HEK293T (cell line): ENCODE measurements at places on chromosomes 3 and 15.
A peak's percentile ranks its signal among the peaks of the same experiment; 100 is the strongest.

GRCh38 chr15:89144491-89144890 is 56.2 kb downstream of the ABHD2 start:
- DNase-seq = no peak

DNA sequence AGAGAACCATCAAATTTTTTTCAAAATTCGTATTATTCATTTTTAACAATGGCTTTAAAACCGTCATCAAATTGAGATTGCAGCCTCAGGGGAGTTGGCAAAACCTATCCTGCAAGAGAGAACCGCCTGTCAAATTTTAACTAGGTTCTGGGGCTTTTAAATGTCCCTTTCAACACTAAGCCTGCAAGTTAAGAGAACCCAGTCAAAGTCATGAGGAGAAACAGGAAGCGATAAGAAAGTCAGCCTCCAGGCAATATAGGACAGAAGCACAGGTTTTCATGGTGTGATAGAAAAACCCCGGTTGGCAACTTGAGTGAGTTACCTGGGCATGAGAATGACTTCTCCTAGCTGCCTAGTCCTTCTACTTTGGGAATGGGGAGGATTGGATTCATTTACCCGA is 59.8 kb downstream of the CPNE4 start:
- no peak for DNase-seq

- DNase-seq = no peak
Measured at GRCh38 chr3:15032650-15033049, 32.5 kb downstream of the MRPS25 start.

- DNase-seq = no peak
Measured at GRCh38 chr3:194931865-194932264, 246.2 kb downstream of the FAM43A start.

DNA sequence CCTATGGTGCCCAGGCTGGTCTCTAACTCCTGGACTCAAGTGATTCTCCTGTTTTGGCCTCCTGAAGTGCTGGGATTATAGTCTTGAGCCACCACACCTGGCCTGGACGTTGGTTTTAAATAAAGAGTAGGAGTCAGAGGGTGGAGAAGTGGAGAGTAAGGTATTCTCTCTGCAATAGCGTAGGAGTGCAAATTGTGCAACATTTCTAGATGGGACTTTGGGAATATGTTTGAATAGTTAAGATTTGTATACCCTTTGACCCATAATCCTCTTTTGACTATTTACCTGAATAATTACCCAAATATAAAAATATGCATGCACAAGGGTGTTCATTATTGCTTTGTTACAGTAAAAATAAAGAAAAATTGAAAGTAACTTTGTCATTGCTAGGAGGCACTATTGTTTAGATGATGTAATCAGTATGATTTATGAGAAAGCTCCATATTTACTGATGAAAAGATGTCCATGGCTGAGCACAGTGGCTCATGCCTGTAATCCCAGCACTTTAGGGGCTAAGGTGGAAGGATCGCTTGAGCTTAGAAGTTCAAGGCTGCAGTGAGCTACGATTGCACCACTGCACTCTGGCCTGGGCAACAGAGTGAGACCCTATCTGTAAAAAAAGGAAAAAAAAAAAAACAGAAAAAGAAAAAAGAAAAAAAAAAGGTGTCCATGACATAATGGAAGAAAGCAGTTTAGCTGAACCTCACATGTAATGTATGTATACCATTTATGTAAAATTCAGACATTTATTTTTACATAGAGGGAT is 15.1 kb upstream of the XYLB start:
- no peak for DNase-seq

DNA sequence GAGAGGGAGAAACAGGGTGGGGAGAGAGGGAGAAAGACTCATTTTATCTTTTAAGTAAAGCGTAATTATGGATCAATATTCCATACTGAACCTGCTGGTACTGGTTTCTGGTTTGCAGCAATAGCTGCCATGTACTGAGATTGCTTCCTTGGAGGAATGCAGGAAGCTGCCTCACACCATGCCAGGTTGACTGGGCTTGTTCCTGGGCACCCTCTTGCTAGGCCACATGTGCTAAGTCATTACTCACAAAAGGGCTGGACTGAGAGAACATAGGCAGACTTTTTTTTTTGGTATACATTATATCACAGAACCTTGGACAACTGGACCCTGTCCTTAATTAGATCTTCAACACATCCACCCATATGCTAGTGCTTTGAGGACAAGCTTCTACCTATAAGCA is 193.4 kb downstream of the ZNF621 start:
- DNase-seq = no peak

GRCh38 chr3:190120269-190121060 is at the start of gene P3H2:
TSS of gene P3H2 (minus strand) at chr3:190120897. CDS start at chr3:190120731, 166 bp downstream.
- DNase-seq = peak; percentile 78

DNA sequence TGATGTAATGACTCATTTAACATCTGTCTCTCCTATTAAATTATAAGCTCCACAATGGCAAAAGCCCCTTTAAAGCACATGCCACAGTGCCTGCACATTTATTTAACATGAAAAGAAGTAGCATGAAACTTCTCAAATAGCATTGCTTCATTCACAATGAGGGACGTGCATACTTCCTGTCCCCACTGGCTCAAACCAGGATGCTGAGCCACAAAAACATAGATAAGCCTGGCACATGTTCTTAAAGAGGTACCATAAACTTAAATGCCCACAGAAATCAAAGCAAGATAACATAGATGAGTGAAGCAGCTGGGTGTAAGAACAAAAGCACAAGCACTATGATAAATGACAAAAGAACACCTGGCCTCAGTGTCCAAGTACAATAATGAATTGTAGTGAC is 3.8 kb downstream of the TP53BP1 start:
- DNase-seq = no peak

GRCh38 chr15:60970246-60971170 is 258.6 kb downstream of the RORA start:
- DNase-seq = no peak

DNA sequence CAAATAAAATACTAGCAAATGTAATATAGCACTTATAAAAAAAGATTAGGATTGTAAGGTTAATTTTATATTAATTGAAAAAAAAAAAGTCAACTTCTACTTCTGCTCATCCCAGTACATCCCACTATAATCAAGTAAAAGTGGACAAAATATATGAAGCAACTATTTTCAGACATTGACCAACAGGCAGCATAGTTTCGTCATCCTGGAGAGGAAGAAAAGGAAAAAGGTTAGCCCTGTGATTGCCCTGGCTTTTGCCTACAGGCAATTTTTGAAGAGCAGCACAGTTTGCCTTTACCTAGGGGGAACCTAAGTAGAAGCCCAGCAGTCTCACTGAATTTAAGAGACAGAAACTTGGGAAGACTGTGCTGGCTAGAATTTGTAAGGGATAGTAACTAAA is 52.2 kb upstream of the ACTC1 start:
- DNase-seq = no peak

DNA sequence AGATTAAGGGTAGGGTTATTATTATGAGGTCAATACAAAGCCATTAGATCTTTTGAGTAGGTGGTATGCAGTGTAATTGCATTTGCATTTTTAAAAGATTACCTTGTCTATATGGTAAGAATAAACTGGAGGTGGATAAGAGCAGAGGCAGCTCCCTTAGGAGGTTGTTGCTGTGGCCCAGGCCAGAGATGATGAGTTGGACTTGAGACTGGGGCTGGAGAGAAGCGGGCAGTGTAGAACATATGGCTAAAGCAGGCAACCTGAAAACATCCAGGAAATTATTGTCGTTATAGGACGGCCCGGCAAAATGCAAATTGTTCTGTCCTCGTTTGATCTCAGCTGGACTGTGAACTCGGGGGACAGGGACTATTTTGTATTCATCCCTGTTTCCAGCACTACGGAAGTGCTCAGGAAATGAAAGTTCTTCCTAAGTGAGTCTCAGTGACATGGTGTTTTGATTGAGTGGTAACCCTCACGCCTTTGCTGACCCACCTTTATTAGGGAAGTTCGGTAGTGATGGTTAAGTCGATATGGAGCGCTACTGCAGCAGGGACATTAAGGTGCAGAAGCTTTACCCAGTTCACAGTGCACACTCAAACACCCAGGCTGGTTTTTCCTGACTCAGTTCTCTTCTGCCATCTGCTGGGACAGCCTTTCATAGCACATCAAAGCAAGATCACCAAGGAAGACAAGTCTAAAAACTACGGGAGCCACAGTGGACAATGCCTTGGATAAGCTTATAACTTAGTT is 27.2 kb upstream of the VPS33B start:
- DNase-seq = peak; percentile 59

DNA sequence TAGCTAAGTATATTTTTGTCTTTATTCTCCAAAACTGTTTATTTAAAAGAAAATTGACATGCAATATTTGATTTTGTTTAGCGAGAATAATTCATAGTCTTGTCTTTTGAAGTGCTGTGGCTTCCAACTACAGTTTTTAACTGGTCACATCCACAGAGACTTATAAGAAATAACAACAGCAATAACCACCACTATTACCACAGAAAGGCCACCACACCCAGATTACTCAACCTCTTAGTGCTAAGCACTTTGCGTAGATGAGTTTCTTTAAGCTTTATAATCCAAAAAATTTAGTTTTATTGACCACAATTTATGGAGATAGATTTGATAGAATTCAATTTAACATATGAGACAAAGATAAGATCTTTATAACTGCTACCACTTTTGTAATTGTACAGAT is 468.4 kb upstream of the UBE2E2 start:
- no peak for DNase-seq

DNA sequence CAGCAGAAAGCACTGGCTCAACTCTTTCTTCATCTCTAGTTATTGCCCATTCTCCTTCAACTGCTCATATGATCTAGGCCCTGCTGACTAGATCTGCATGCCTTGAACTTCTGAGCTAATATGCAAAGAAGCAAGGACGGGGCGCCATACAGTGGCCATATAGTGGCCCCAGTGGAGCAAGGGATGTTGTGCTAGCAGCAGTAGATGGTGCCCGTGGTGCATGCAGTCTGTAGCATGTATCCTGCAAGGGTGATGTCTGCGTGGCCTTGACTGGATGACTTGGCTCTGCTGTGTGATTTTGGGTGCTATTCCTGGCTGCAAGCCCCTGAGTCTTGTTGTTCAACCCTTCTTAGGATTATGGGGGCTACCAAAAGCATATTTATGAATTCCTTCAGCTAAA is 12.2 kb upstream of the NMD3 start:
- DNase-seq = no peak
